ENCODE measurements at places on chromosomes 13 and 19.

DNA sequence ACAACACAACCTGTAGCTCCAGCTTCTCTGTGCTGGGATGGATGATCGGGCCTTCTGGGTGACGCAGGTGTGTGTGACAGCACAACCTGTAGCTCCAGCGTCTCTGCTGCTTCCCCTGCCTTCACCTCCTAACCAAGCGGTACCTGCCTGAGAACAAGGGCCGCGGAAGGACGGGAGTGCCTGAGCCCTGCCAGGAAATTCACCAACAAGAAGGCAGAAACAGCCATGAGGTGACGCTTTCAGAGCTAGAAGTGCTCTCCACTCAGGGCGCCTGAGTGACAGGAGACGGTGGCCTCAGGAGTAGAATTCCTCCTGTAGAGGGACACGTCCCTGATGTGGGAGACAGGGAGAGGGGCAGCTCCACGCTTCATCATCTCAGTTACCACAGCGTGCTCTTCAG is 17.4 kb downstream of the ZNF331 start:
- no peak for DNase-seq

DNA sequence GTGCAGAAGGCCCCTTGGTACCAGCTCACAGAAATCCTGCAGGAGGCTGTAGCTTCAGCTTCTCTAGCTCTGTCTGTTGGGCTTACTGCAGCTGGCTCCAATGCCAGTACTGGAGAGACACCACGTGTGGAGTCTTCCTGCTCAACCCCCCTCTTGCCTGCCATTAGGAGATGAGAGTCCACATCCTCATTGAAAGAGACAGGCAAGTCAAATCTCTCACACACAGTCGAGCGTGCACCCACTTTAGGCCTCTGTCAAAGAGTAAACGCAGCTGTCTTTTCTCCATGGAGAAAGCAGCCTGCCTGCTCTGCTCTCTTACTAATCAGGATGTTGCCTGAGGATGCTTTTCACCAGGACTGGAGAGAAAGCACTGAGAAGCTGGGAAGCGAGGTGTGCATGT is 523.0 kb upstream of the NBEA start:
- DNase-seq: no peak

DNA sequence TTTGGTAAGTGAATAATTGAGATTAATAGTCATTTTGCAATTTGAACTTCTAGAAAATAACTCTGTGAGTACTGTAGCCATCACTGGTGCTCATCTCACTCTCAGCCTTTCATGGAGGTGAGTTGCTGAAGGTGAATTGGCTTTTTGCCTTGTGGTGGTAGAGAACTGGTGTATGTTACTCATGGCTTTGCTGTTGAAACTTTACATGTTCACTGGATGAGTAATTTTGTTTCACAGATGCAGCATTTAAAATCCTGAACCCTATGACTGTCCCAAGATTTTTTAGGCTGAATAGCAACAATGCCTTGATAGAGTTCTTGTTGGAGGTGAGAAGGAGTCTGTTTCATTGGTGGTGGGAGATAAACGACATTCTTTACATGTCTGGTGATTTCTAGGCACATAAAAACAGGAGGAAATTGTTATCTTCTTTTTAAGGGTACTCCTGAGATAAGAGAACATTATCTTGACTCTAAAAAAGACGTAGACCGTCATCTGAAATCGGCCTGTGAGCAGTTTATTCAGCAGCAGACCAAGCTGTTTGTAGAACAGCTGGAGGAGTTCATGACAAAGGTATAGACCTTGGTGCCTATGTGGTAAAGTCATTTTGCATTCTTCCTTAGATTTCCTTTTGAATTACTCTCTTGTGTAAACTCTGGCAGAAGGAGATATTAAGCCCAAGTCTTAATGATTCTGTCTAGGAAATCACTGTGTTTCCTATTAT is 53.9 kb downstream of the COG3 start:
- DNase-seq: no peak

DNA sequence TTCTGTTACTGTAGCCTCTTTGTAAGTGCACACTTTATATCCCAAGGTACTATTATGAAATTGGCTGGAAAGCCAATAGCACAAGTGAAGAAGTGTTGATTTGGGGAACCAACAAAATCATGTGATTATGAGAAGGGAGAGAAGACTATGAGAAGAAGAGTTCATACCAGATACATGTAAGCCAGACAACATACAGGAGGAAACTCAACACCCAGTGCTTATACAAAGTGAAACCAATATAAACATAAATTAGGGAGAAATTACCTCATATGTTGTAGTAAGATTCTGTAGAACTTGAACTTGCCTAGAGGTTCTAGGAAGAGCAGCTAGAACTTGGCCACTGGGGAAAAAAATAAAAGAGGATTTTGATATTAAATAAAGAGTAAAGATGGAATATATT is 17.4 kb downstream of the CPB2 start:
- DNase-seq: peak; percentile 20

DNA sequence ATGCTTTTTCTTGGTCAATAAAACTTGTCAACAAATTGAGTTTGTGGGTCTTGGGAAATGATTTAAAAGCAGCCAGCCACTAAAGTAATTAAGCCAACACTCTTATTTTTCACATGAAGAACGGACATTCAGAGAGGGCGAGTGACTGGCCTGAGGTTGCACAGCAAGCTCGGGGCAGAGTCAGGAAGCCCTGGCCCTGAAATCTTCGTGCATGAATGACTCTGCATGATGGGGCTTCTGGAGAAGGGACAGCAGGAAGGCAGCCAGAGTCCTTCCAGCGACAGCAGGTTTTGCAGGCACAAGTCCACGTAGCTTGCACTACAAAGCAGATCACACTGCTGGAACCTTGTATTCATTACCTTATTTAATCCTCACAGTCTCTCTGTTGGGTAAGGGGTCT is 232.5 kb downstream of the ZNF536 start:
- no peak for DNase-seq

- DNase-seq: no peak
These were observed 40.4 kb downstream of the ATP11A start for GRCh38 chr13:112730157-112730671.

- no peak for DNase-seq
These were observed 42.5 kb downstream of the STARD13 start for GRCh38 chr13:33242984-33243617.

DNA sequence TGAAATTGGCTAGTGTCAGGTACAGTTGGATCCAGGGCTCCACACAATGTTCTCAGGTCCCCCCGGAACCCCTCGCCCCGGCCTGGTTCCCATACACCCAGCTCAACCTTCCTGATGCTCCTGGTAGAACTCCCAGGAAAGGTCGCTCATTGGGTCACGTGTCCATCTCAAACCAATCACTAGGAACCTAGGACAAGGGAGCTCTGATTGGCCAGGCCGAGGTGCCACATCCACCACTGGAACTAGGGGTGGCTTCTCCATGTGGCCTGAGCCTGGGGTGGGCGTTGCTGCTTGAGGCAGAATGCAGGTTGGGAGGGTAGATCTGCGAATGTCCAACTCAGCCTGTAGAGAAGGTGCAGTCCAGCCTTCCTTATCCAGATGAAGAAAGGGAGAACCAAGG is 6.9 kb upstream of the MEF2B start:
- DNase-seq: no peak

- no peak for DNase-seq
These were observed 351.7 kb downstream of the SPRY2 start for GRCh38 chr13:79989217-79989661.

- no peak for DNase-seq
These were observed 4.4 kb downstream of the FFAR1 start for GRCh38 chr19:35352177-35352447.

- no peak for DNase-seq
These were observed 1.3 kb upstream of the KLK8 start for GRCh38 chr19:51002542-51003311.
